ENCODE measurements at places on chromosomes 11 and 22. TPM values are rescaled to one million over a fixed set of nuclear protein-coding genes. Genes with fewer than 3 reads are reported as not detected.
A peak's percentile ranks its signal among the peaks of the same experiment; 100 is the strongest.

The HSCB gene
- 25.7 TPM for polyA plus RNA-seq

The MMP13 gene
- polyA plus RNA-seq: not detected

The FJX1 gene
- polyA plus RNA-seq: 5.5 TPM

The KCNJ5 gene
- polyA plus RNA-seq: 0.42 TPM

The EXPH5 gene
- 0.12 TPM for polyA plus RNA-seq

GRCh38 chr11:7353100-7353499, 101.4 kb downstream of the SYT9 start:
- H3K27me3 ChIP-seq: no peaks in the 10 kb centered on the region
- DNase-seq: no peak
- H3K36me3 ChIP-seq: no peaks in the 10 kb centered on the region
- H3K4me1 ChIP-seq: no peaks in the 10 kb centered on the region

DNA sequence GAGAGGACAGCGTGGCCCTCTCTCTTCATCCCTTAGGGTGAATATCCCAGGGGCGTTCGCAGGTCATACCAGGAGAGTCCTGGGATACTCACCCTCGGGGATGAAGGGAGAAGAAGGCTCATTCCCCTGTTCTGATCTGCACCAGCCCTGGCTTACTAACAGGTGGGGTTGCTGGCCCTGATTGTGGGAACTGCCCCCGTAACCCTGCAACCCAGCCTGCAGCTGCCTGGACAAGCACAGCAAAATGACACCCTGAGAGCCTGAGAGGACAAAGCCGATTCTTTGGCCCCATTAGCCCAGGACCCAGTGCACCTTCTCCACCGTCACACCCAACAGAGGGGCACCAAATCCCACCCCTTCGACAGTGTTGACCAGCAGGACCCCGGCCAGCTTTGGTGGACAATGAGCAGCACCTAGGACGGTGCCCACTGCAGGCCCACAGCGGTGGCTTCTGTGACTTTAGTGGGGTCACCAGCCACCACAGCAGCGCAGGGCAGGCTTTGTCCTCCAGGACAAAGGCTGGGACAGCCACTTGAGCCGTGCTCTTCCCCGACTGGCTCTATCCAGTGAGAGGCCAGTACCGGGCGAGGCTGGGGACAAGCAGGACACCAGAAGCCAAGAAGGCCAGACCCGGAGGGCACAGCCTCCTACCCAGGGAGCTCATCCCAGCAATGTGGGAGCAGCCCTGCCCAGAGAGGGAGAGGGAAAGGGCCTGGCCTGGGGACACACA, 98.5 kb upstream of the RTL6 start:
- H3K27ac ChIP-seq: no peak overlapping the region
- H3K36me3 ChIP-seq: no peaks in the 10 kb centered on the region
- no peak overlapping the region for H3K4me3 ChIP-seq
- DNase-seq: no peak
- no peaks in the 10 kb centered on the region for H3K4me1 ChIP-seq
- H3K27me3 ChIP-seq: no peaks in the 10 kb centered on the region

DNA sequence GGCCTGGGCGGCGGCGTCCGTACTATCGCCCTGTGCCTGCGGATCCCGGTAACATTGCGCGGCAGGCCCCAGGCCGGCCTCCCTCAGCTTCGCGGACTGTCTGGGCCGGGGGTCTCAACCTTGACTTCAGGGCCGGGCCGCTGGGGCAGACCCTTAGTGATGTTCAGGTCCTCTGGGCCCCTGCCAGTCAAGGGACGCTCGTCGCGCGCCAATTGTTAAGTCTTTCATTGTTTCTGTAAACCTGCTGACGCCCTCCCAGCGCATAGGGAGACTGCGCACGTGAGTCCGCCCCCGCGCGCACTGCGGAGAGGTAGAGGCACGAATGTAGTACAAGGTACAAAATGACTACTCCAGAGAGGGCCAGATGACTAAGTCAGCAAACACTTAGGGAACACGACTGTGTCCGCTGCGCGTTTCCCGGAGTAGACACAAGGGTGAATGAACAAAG, 451 bp upstream of the HDHD5 start:
- no peaks in the 10 kb centered on the region for H3K36me3 ChIP-seq
- H3K27me3 ChIP-seq: no peaks in the 10 kb centered on the region
- H3K4me3 ChIP-seq: peak overlapping the region; percentile 77
- peak; percentile 68 for DNase-seq
- peaks cover 14% of the 10 kb centered on the region for H3K4me1 ChIP-seq

- DNase-seq: no peak
- no peak overlapping the region for H3K27ac ChIP-seq
- H3K36me3 ChIP-seq: no peaks in the 10 kb centered on the region
- H3K27me3 ChIP-seq: no peaks in the 10 kb centered on the region
- H3K4me1 ChIP-seq: no peaks in the 10 kb centered on the region
These were observed 13.3 kb downstream of the DUSP18 start for GRCh38 chr22:30654361-30654760.

- DNase-seq: peak; percentile 46
- no peak overlapping the region for H3K27ac ChIP-seq
- H3K36me3 ChIP-seq: no peaks in the 10 kb centered on the region
- H3K4me3 ChIP-seq: no peak overlapping the region
These were observed 26.3 kb upstream of the GNB1L start for GRCh38 chr22:19880786-19881569.

DNA sequence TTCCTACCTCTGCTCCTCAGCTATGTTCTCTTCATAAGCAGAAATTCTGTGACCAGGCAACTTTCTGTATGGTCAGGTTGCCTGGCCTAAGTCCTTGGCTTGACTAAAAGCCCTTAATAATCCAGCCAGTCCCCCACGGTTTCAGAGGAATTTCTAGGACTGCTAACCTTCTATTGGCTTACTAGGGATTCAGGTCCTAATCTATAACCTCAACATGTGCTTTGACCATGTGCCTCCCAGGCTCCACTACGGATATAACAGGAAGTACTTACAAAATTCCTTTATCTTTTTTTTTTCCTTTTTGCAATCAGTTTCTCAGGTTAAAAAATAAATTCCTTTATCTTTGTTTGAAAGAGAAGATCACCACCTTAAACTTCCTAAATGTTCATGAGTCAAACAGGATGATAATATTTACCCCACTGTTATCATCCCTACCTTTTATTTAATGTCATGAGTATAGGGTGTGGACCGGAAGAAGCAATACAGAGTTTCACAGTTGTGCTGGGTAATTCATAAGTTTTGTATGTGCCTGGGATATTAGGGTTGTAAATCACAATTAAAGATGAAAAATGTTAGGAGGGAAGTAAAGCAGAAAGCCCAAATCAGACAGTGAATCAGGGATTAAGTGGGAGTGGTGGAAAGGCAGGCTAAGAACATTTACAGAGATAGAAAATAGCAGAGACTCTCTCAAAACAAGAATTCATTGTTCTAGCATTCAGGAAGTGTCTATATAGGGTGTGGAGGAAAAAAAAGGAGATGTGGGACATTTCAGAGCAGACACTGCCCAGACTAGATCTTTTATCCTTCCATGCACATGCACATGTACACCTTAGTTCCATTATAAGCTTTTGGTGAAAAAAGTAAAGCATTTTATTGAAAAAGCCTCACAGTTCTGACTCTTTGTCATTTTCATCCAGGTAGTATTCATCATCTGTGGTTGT, 10.7 kb upstream of the POGLUT3 start:
- H3K27ac ChIP-seq: no peak overlapping the region
- no peak for DNase-seq
- H3K27me3 ChIP-seq: no peaks in the 10 kb centered on the region
- H3K36me3 ChIP-seq: no peaks in the 10 kb centered on the region

- peak; percentile 35 for DNase-seq
- peak overlapping the region; percentile 80 for H3K4me3 ChIP-seq
- H3K36me3 ChIP-seq: no peaks in the 10 kb centered on the region
- H3K27ac ChIP-seq: peak overlapping the region; percentile 76
- H3K4me1 ChIP-seq: peaks cover 5% of the 10 kb centered on the region
These were observed 428 bp upstream of the FEZ1 start for GRCh38 chr11:125496529-125496857.

DNA sequence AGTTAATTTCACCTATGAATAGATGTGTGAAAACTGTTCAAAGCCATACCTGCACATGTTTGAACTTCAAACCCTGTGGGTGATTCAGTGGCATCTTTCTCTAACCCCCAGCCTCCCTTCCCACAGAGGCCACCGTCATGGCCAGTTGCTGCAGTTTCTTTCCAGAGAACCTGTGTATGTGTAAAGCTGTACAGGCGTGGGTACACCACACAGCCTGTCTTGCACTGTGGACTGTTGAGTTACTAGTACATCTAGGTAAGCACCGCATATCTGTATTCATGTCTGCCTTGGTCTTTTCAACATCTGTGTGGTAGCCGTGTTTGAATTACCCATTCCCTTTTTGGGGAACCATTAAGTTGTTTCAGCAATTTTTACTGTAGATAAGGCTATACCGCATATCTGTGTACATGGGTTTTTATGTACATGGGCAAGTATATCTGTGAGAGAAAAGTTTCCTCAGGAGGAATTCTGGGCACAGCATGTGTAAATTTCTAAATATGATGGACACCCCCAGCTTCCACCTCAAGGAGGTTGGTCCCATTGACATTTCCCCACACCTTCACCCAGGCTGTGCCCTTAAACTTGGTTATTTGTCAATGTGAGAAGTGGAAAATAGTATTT, 13.9 kb downstream of the NEAT1 start:
- H3K36me3 ChIP-seq: no peaks in the 10 kb centered on the region
- no peaks in the 10 kb centered on the region for H3K27me3 ChIP-seq
- H3K27ac ChIP-seq: no peak overlapping the region
- DNase-seq: no peak
- no peak overlapping the region for H3K4me3 ChIP-seq

DNA sequence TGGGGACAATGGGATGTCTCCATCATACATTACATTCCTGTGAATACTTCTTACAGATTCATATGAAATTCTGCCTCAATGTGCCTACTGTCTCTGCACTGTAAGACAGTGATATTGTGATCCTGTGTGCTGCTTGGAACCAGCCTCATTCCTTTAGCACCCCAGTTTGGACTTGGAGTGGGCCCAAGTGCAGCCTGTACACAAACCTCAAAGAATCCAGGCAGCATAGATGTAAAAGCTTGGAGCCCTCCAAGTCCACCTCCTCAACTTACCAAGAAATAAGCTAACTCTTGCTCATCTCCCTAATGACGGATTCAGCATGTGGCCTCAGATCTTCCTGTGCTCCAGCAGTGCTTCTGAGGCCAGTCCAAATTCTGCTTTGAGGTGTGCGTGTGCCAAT, 24.4 kb downstream of the GRAP2 start:
- no peaks in the 10 kb centered on the region for H3K4me1 ChIP-seq
- no peaks in the 10 kb centered on the region for H3K36me3 ChIP-seq
- no peak for DNase-seq
- no peak overlapping the region for H3K27ac ChIP-seq
- no peak overlapping the region for H3K4me3 ChIP-seq

GRCh38 chr22:49158741-49159564, 668.7 kb downstream of the BRD1 start:
- no peaks in the 10 kb centered on the region for H3K36me3 ChIP-seq
- H3K4me1 ChIP-seq: no peaks in the 10 kb centered on the region
- no peak for DNase-seq
- H3K27ac ChIP-seq: no peak overlapping the region
- no peak overlapping the region for H3K4me3 ChIP-seq
- H3K27me3 ChIP-seq: no peaks in the 10 kb centered on the region

DNA sequence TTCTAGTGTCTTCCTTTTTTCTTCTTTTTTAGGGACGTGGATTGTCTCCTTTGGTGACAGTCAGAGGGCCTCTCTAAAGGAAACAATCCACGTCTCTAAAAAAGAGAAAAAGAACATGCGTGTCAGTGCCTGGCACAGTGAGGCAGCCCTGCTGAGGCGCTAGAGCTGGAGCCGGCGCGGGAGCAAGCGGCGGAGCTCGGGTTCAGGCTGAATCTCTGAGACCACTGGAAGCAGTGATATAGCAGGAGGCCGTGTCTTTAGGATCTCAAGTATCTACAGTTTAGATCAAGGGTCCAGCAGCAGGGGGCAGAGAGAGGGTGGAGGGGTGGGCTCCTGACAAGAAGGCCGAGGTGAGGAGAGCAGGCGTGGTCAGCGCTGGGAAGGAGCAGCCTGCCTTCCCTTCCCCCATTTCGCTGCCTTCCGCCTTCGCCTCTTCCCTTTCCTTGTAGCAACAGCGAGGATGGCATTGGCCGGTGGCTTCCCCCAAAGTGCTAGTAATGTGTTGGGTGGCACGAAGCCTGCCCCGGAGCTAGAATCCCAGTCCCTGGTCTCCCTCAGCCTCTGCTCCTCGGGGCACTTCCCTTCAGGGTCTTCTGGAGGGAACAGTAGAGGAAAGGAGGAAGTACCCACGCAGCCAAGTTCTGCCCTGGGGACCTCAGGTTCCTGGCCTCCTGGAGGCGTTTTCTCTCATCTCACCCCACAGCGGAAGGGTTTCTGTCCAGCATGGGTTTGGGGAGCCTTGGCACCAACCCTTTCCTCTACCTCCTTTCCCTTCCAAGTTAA, 28.2 kb upstream of the RAB1B start:
- H3K4me1 ChIP-seq: no peaks in the 10 kb centered on the region
- no peak overlapping the region for H3K27ac ChIP-seq
- DNase-seq: no peak
- H3K4me3 ChIP-seq: no peak overlapping the region

DNA sequence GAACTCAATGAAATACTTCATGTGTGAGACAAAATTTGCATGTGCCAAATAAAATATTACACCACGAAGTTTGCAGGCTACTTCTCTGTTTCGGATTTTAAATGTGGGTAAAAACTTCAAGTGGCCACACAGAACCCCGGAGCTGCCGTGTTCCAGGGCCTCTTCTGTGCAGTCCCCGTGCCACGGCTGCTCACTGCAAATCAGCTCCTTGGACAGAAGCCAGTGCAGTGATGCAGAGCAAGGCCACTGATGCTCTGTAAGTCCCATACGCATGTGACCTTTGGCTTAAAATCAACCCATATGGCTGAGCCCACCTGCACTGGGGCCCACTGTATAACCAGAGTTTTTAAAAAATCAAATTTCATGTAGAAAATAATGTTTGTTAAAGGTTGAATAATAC, 1309.4 kb downstream of the TBC1D22A start:
- H3K4me1 ChIP-seq: no peaks in the 10 kb centered on the region
- H3K36me3 ChIP-seq: no peaks in the 10 kb centered on the region
- no peak overlapping the region for H3K4me3 ChIP-seq
- DNase-seq: no peak
- H3K27ac ChIP-seq: no peak overlapping the region

GRCh38 chr11:44565953-44566949, 788 bp downstream of the CD82 start:
- no peaks in the 10 kb centered on the region for H3K27me3 ChIP-seq
- no peaks in the 10 kb centered on the region for H3K36me3 ChIP-seq
- H3K4me1 ChIP-seq: peaks cover 29% of the 10 kb centered on the region
- peak overlapping the region; percentile 37 for H3K27ac ChIP-seq
- peak overlapping the region; percentile 54 for H3K4me3 ChIP-seq
- no peak for DNase-seq

GRCh38 chr11:57410287-57410686, 16.6 kb downstream of the SLC43A3 start:
- no peak for DNase-seq
- no peak overlapping the region for H3K4me3 ChIP-seq
- H3K36me3 ChIP-seq: no peaks in the 10 kb centered on the region
- H3K27ac ChIP-seq: no peak overlapping the region
- H3K27me3 ChIP-seq: no peaks in the 10 kb centered on the region

- H3K4me3 ChIP-seq: no peak overlapping the region
- no peak overlapping the region for H3K27ac ChIP-seq
- H3K36me3 ChIP-seq: no peaks in the 10 kb centered on the region
- no peak for DNase-seq
- no peaks in the 10 kb centered on the region for H3K4me1 ChIP-seq
These were observed 98.9 kb upstream of the TP53AIP1 start for GRCh38 chr11:129041611-129042018.

GRCh38 chr11:16603245-16603644, 135.2 kb upstream of the C11orf58 start:
- no peak overlapping the region for H3K27ac ChIP-seq
- H3K27me3 ChIP-seq: no peaks in the 10 kb centered on the region
- no peak for DNase-seq
- no peaks in the 10 kb centered on the region for H3K36me3 ChIP-seq
- peaks cover 3% of the 10 kb centered on the region for H3K4me1 ChIP-seq
